NCI-H187 treated with DMSO at 0.1 percent for 48 hours (cell line): ENCODE measurements at places on chromosomes 6 and 20.
A peak's percentile ranks its signal among the peaks of the same experiment; 100 is the strongest.

- DNase-seq, result no peak
These were observed 1.5 kb upstream of the ISM1 start for GRCh38 chr20:13219327-13220193.

- no peak for DNase-seq
These were observed 42.9 kb downstream of the DACT2 start for GRCh38 chr6:168276576-168277273.

- DNase-seq, result no peak
These were observed 36.3 kb upstream of the PCMTD2 start for GRCh38 chr20:64219202-64219601.

DNA sequence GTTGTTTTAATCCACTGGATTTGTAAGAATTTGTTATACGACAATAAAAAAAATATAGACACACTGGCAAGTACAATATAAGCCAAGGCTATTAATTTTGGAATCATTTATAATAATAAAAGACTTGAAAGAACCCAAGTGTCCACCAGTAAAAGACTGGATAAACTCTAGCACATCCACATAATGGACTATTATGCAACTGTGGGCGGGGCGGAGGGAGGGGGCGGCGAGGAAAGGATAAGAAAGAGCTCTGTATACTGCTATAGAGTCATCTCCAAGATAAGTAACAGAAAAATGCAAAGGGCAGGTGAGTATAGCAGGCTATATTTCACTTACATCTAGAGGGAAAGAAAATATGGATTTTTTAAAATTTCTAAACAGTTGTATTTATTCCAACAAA, 123.3 kb downstream of the TBC1D32 start:
- no peak for DNase-seq

- DNase-seq, result no peak
These were observed 6.5 kb downstream of the TGM6 start for GRCh38 chr20:2387180-2387577.

- no peak for DNase-seq
These were observed 47.1 kb downstream of the DST start for GRCh38 chr6:56595490-56596122.

DNA sequence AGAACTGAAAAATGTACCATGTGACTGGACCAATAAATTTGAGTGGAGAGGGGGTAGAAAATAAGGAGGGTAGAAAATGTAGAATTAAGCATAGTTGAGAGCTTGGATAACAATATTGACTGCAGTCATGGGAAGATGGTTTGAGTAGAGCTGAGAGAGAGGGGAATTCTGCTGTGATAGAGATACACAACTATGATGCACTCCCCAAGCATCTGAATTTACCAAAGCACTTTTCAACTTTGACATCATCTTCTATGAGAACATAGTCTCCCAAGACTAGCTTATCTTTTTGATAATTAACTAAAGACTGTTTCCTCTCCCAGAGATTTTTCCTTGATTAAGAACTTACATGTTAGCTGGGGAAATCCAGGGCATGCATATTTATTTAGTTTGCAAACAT, 103.1 kb downstream of the TNFRSF21 start:
- DNase-seq, result no peak

GRCh38 chr20:829551-829950, 4.0 kb upstream of the FAM110A start:
- DNase-seq, result no peak

GRCh38 chr20:64113444-64113775, 6.0 kb upstream of the NPBWR2 start:
- DNase-seq, result no peak

- no peak for DNase-seq
These were observed 79.8 kb downstream of the NFATC2 start for GRCh38 chr20:51462566-51463276.

GRCh38 chr20:7608250-7608649, 332.0 kb downstream of the HAO1 start:
- no peak for DNase-seq

GRCh38 chr6:71252960-71253359, 35.7 kb upstream of the OGFRL1 start:
- DNase-seq, result no peak

- DNase-seq, result no peak
These were observed 71.1 kb downstream of the STMND1 start for GRCh38 chr6:17172836-17173470.

DNA sequence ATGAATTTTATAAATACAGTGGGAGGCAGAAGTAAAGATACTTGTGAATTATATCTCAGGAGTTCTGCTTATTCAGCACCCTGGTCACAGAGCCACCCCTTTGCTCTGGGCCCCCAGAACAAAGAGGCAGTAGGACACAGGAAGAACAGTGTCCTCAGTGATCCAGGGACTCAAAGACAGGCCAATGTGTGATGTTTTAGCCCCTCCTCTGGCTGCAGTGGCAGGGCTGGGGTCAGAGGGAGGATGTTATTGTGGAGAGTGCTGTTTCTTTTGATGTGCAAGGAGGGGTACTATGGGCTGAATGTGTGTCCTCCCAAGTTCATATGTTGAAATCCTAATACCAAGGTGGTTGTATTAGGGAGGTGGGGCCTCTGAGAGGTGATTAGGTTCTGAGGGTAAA, 74.1 kb upstream of the MAP3K7 start:
- DNase-seq, result no peak

DNA sequence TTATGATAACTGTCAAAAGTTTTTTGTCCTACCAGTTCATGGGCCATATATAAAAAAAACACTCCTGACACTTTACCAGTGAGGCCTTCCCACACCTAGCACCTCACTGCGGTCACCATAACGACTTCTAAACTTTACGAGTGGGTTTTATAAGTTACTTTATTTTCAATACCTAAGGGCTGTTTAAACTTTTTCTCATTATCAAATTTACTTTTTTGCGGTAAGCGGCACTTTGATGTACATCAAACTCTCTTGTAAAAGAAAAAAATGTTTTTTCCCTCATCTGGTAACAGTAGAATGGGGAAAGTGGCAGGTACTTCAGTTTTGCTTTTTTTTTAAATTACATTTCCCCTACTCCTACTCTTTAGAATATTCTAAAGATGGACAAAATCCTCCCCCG, 36.2 kb downstream of the FYN start:
- no peak for DNase-seq

GRCh38 chr20:43393052-43393451, 64.6 kb upstream of the SRSF6 start:
- DNase-seq, result no peak

- no peak for DNase-seq
These were observed 90.6 kb downstream of the MAP3K4 start for GRCh38 chr6:161082215-161082614.

DNA sequence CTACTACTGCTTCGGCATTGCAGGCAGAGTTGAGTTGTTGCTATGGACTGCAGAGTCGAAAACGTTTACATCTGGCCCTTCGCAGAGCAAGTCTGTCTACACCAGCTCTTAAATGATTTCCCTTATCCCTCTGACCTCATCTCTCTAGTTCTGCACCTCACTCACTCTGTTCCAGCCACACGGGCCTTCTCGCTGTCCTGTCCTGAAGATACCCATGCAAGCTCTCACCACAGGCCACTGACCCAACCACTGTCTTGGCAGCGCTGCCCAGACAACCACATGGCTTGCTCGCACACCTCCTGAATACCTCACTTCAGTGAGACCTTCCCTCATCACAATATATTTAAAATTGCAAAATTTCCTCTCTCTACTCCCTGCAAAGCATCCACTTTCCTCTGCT, 31.4 kb downstream of the B4GALT5 start:
- DNase-seq, result no peak

- peak; percentile 32 for DNase-seq
These were observed 201.0 kb downstream of the UST start for GRCh38 chr6:148947621-148948444.

- DNase-seq, result peak; percentile 79
These were observed 2.1 kb upstream of the ERGIC3 start for GRCh38 chr20:35539756-35540212.

DNA sequence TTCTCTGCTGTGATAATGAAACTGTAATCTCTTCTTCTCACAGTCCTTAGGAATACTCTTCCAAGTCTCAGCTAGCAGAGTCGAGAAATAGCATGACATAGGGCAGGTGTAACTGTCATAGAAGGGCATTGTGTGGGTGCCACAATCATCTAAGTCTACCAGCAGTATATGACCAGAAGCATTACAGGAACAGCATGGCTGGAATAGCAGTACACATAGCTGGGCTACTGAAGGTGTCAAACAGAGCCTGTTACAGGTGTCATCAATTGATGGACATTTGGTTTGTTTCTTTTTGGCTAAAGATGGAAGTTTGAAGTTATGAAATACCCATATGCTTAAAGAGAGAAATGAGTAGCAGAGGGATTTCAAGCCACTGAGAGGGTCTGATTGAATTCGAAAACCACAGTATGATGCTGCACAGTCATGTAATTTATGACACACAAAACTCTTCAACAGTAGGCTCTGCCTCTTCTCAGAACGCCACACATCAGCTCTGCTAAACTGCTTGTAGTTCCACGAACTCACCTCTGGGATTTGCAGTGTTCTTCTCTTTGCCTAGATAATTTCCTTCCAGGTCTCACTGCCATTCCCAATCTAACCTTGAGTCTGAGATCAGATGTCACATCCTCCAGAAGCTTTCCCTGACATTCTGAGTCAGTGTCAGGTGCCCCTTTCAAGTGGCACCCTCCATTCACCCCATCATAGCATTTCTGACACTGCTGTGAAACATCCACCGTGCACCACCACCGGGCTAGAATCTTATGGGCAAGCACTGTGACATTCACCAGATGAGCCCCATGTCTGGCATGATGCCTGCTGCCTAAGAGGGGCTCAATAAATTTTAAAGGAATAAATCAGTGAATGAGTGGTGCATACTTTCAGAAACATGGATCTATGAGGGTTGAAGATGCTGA, 151.0 kb downstream of the ADAT2 start:
- DNase-seq, result no peak

- no peak for DNase-seq
These were observed 85.3 kb upstream of the AKAP12 start for GRCh38 chr6:151154418-151154817.
